Stimulated activated CD4-positive, alpha-beta T cell treated with anti-CD3 and anti-CD28 coated beads, Interleukin-12 subunit alpha, Interleukin-12 subunit beta, amount 100 ng/mL, for 48 hours (primary cell): ENCODE measurements at places on chromosomes 11 and 22.

GRCh38 chr11:111851636-111852035 lies 19.7 kb downstream of the ALG9 start:
- DNase-seq = no peak

GRCh38 chr11:36574486-36574885 lies 6.7 kb downstream of the RAG1 start:
- no peak for DNase-seq

GRCh38 chr11:78783301-78783700 lies 208.6 kb upstream of the NARS2 start:
- DNase-seq = no peak

GRCh38 chr11:70397983-70398833 lies at the start of gene CTTN:
Gene CTTN, plus strand, starts transcription at chr11:70398529. Its CDS starts 8,769 bp downstream, at chr11:70407298.
- peak; percentile 40 for DNase-seq

- DNase-seq = no peak
These were observed 98.4 kb upstream of the OR9G4 start for GRCh38 chr11:56846631-56847576.

GRCh38 chr11:109085708-109086373 lies 336.1 kb upstream of the C11orf87 start:
- DNase-seq = no peak

DNA sequence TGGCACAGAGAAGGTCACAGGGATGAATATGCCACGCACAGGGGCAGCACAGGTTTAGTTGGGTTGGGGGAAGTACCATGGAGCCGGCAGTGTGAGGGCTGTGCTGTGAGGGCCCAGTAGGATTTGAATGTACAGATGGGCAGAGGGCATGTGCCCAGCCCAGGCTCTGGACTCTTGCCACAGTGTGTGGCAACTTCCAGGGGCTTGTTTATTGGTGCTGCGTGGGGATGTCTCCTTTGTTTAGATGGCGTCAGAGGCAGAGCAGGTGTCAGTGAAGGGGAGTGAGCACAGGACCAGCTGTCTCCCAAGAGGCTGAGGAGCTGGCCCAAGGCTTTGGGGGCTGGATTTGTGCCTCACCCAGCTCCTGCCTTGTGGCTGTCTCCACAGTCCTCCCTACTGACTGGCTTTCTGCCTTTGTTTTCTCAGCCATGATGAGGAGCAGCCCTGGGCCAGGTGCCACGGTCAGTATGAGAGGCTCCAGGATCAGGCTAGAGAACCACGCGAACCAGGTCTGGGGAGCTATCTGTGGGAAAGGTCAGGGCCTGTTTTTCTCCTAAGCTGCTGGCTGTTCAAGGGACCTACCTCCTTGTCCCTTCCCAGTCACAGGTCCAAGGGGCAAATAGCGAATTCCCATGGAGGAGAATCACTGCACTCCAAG lies 21.9 kb downstream of the SUN2 start:
- no peak for DNase-seq

- no peak for DNase-seq
These were observed 390.0 kb downstream of the TENM4 start for GRCh38 chr11:79050786-79051185.

GRCh38 chr11:22703040-22703439 lies 36.6 kb downstream of the GAS2 start:
- DNase-seq = no peak

- DNase-seq = no peak
These were observed 87.3 kb downstream of the SIK3 start for GRCh38 chr11:117010808-117011540.

GRCh38 chr11:67389477-67389876 lies 2.3 kb upstream of the RAD9A start:
- DNase-seq = no peak

DNA sequence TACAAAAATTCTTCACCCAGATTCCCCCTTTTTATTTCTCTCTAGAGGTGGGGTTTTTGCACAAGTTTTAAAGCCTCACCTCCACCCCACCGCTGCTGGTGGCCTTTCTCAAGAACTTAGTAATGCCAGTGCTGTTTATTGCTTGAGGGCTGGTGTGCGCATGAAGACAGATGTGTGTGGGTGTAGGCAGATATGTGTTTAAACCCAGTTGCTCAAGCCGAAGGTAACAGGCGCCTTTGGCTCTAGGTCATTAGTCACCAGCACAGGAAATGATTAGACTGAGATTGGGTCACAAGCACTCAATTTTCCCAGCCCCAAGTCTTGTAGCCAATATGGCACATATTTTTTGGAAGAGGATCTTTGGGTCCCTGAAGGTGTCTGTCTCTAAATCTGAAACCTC lies 2.7 kb upstream of the CLMP start:
- no peak for DNase-seq

DNA sequence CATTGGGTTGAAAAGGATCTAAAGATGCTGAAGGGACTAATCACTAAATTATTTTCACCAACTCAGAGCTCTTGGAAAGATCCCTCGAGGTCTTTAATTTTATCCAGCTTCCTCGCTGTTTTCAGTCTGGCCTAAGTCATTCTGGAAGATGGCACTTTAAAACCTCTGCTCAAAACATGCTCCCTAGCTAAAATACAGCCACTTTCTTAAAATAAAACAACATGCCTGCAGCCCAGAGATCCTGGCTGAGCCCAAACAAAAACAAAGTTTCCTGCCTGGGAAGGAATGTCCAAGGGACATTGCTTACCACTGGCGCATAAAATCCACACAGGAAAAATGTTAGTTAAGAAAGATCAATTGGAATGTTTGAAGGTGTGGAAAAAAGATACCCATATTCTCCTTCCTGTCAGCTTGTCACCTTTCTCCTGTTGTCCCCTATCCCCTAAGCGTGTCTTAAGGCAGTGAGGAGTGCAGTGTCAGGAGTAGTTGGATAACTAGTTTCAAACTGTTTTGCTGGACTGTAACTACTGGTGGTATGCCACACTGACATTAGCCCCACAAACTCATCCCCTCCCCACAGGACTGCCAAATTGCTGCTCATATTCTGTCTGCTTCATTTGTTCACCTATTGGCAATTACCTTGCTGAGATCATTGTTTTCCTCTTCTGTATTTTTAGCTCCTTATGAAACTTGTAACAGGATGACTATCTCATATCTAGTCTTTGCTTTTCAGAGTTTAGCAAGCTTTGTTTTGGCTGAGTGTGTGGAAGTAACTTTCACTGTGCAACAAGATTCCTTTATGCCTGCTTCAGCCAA lies 108.3 kb upstream of the SESN3 start:
- no peak for DNase-seq

DNA sequence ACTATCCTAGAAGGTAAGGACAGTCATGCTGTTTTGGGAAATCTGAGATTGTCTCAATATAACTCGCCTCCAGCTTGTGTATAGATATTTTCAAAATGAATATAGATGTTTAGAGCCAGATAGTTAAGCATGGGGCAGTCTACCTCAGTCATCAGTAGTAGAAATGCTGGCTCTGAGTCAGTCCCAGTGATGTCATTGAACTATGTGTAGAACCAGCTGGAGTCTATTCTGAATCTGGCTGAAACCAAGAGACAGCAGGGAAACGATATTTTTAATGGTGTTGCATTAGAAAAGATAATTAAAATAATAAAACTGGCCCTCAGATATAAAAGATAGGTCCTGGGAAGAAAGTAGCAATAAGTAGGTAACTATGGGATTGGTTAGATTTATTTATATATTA lies 25.9 kb downstream of the PIWIL4 start:
- DNase-seq = no peak

GRCh38 chr22:25350551-25350971 lies 131.1 kb downstream of the CRYBB2 start:
- no peak for DNase-seq

DNA sequence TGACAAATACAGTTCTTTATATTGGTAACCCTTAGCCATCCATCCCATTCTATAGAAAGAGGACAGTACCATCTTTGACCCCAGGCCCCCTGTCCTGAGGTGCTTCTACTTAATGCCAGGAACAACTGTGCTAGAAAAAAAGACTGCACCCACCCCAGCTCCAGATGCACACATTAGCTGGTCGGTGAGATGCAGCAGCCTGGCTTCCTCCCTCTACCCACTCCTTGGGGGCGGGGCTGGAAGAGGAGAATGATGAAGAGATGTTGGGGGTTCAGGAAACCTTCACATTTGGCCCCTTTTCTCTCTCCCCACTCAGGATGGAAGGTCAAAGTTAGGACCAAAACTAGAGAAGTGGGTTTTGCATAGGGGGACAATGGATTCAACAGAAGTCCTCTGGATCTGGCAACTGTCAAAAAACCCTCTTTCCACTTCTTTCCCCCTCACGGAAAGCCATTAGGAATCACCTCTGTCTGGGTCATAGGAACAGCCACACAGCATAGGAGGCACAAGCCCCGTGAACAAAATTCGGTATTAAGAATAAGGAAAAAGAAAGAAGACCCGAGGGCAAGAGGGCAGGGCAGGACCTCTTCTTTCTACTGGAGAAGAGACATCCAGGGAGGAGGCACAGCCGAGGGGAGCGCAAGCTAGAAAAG lies 755 bp downstream of the NRIP3 start:
- DNase-seq = no peak

GRCh38 chr11:45096636-45097035 lies 49.8 kb upstream of the PRDM11 start:
- no peak for DNase-seq

DNA sequence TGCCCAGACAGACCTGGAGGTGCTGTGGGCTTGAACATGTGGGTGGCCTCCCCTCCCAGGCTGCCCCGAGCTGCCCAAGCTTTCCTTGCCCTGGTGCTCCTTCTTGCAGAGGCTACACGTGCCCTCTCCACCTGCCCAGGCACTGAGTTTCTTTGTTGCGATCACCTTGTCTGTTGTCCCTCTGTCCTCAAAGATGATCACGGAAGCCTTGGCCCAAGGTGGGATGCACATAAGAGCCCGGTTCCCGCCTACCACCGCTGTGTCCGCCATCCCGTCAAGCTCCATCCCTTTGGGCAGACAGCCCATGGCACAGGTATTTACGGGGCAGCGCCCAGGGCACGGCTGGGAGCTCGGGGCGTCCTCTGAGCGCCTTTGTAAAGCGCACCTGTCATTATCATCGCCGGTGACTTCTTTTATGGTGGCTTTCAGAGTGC lies 67.5 kb downstream of the MED15 start:
- DNase-seq = no peak

DNA sequence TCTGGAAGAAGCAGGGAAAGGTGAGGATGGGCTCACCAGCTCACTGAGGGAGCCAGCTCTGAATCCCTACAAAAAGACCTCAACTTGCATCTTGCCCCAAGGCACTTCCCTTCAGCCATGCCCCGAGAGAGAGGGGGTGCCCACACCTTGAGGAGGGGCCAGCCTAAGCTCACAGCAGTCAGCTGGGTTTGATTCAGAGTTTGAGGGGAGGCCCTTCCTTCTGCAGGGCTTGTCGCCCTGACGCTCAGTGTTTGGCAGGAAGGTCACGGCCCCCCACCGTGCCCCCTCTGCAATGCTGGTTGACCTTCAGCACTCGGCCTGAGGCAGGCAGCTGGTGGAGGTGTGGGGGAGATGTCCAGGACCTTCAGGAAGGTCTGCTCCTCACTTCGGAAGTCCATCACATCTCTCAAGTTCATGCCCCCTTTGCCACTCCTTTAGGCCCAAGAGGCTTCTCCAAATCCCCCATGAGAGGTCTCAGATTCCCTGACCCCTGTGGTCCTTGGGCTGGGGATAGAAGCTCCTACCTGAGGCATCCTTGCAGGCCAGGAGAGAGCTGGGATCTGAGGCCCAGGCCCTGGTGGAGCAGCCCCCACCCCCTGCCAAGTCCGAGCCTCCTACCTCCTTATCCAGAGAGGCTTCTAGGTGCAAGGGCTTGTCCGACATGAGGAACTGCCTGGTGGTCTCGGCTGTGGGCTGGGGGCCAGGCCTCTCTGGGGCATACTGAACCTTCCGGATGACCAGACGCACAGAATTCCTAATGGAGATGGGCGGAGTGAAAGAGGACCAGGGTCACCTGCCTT lies 37.6 kb downstream of the TPBGL start:
- DNase-seq = no peak

- no peak for DNase-seq
These were observed 53.3 kb downstream of the CERK start for GRCh38 chr22:46684706-46685105.

DNA sequence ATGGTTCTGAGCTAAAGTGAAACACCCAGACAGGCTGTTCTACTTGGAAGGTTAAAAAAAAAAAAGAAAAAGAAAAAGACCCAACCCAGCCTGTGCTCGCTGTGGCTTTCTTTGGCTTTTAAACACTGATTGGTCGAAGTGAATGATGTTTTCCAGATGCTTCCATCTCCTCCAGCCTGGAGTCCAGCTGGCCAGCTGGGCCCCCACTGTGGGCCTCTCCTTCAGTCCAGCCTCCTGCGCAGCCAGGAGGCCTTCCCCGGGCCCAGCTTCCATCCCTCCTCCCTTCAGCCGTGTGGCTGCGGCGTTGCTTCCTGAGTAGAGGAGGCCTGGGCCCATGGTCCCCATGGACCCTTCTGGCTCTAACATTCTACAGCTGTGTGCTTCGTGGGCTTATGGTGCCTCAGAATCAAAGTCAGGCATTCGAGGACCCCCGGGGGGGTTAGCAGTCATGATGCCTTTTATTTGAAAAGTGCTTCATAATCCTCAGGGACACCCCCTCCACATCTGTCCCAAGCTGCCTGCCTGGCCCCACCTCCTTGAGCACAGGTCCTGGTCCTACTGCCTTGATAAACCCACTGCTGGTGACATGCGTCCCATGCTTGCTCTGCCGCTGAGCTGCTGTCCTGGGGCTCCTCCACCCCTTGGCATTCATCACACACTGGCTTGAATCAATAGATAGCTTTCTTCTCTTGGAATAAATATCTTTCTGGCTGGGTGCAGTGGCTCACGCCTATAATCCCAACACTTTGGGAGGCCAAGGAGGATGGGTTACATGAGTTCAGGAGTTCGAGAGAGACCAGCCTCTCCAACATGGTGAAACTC lies 42.2 kb upstream of the FBLN1 start:
- no peak for DNase-seq

DNA sequence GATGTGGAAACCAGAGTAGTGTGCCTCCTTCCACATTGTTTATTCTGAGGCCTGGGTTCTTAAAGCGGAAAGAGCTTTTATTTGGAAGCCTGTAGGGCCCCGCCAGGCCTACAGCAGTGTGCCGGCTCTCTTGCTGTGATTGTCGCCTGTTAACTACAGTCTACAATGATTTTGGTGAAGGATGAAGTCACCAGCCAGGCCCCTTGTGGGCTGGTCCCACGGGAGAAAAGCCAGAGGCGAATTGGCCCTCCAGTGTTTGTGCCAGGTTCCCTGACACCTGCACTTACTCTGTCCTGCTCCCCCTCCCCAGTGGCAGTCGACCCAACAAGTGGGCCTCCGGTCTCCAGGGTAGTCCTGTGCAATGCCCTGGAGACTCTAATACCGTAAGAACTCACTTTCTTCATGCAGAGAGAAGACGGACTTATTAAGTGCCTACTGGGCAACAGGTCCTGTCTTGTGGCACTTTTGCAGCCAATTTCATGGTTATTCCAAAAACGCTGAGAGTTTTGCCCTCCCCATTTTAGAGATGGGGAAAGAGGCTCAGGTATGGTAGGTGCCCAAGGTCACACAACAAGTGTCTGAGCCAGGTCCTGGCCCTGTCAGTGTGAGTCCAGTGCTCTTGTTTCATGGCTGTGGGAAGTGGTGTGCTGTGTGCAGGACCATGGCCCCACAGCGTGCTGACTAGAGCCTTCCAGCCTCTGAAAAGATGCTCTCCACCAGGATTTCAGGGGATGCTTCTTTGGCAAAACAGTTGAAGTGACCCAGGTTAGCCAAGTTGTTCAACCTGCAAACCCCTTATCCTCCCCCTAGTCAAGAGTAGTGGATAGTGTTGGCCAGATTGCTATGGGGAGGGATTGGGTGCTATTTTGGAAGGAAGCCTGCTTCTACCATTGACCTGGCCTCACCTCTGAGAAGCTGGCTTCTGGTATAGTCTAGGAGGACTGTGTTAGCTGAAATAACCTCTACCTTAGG lies 1.4 kb downstream of the MICAL2 start:
- DNase-seq = no peak

- no peak for DNase-seq
These were observed 19.5 kb downstream of the BLID start for GRCh38 chr11:122096272-122097112.
